ENCODE measurements at places on chromosomes 16 and 17.

- DNase-seq, result no peak
Observed at GRCh38 chr17:795276-795675, 13.1 kb downstream of the MRM3 start.

GRCh38 chr16:69286941-69287713 lies 24.0 kb upstream of the VPS4A start:
- DNase-seq, result peak; percentile 72

DNA sequence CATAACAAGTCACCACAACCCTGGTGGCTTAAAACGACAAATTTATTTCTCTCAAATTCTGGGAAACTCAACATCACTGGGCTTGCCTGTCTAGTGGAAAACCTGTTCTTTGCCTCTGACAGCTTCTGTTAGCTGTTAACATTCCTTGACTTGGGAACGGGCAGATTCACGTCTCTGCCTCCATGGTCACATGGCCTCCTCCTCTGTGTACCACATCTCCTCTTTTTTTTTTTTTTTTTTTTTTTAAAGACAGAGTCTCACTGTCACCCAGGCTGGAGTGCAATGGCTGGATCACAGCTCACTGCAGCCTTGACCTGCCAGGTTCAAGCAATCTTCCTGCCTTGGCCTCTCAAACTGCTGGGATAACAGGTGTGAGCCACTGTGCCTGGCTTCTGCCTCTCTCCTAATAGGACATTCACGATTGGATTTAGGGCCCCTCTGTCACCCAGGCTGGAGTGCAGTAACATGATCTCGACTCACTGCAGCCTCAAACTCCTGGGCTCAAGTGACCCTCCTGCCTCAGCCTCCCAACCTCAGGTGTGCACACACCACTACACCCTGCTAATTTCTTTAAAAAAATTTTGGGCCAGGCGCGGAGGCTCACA lies 11.7 kb upstream of the LLGL1 start:
- no peak for DNase-seq

DNA sequence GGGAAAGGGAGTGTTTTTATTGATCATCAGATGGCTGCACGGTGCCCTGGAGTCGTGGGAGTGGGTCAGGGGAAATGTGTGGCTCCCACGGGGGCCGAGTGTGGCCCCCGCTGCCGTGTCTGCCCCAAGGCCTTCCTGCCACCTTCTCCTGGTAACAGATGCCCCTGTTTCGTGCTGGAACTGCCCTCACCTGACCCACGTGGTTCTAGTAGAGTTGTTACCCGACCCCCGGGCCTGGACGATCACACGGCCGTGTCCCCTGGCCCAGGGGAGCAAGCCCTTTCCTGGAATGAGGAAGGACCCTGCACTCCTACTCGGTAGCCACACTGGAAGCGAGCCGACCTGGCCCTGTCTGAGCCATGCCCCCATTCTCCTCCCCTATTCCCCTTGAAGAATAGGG lies 37.6 kb downstream of the ACTG1 start:
- no peak for DNase-seq

- DNase-seq, result no peak
Observed at GRCh38 chr16:84605339-84605848, 12.5 kb downstream of the COTL1 start.

DNA sequence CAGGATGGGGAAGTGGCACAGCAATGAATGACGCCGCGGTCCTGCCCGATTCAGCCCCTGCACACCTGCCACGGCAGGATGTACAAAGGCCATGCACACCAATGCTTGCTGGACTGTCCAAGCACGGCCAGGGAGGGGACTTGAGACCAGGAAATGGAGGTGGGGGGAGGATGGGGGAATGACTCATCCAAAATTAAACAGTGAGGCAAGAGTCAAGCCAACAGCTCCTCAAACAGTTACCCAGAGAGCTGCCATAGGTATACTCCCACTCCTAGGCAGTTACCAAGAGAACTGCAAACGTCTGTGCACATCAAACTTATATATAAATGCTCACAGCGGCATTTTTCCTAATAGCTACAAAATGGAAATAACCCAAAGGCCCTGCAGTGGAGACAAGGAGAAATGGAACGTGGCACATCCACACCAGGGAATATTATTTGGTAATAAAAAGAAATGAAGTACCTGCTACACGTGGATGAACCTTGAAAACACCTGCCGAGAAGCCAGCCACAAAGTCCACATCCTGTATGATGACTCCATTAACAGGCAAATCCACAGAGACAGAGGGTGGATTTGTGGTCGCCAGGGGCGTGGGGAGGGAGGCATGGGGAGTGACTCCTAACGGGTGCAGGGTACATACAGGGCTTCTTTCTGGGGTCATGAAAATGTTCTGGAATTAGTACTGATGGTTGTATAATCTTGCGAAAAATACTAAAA lies 54.1 kb downstream of the VAC14 start:
- DNase-seq, result peak; percentile 61

- no peak for DNase-seq
Observed at GRCh38 chr16:30382111-30382881, at the start of gene SEPTIN1. Gene SEPTIN1, minus strand, starts transcription at chr16:30382561. Its CDS starts 19 bp downstream, at chr16:30382542.

- DNase-seq, result no peak
Observed at GRCh38 chr16:87575027-87575804, 27.1 kb upstream of the JPH3 start.

- peak; percentile 8 for DNase-seq
Observed at GRCh38 chr17:18129041-18129502, 20.5 kb downstream of the MYO15A start.

GRCh38 chr17:55463600-55463999 lies 42.0 kb upstream of the MMD start:
- DNase-seq, result no peak

DNA sequence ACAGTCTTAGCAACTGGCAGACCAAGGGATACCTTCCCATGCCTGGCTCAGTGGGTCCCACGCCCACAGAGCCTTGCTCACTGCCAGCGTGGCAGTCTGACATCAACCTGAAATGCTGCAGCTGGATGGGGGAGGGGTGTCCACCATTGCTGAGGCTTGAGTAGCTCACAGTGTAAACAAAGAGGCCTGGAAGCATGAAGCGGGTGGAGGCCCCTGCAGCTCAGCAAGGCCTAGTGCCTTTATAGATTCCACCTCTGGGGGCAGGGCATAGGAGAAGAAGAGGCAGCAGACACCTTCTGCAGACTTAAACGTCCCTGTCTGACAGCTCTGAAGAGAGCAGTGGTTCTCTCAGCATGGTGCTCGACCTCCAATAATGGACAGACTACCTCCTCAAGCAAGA lies 263.2 kb downstream of the KIF2B start:
- no peak for DNase-seq

DNA sequence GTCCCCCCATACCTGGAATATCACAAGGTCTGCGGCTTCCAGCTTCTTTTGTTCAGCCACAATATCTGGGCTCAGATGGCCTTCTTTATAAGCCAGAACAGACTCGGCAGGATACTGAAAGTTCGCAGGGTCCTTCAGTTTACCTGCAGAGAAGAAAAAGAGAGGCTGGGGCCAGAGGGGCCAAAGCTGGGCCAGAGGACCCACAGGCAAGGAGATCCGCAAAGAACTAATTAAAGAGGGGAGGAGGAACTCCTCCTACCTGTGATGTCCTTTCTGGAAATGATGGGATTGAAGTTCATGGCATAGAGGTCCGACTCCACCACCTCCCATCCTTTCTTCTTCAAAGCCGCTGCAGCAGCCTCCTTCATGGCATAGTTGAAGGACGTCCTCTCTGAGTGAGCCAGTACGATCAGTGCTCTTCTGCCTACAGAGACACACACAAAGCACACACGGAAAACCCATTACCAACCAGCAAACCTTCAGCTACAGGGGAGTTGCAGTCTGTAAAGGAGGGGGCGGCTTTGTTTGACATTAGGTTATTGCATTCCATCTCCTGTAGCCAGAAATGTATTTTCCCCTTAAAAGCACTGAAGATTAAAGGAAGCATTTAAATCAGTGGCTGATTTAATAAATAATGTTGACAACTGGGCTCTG lies 8.1 kb downstream of the NQO1 start:
- no peak for DNase-seq

DNA sequence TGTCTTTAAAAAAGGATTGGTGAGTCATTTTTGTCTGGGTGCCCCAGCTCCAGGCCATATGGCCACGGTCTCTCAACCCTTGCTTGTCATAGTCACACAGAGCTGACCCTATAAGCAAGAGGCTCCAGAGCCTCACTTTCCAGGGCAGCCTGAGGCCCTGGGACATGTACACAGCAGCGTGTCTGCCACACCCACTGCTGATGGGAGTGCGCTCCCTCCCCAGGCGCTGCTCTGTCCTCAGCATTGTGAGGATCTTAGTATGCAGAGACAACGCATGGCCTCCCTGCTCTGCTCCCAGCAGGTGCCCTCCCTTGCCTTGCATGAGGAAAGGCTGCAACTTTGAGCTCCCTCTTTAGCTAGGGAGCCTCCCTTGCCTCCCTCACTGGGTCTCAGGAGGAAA lies 80.8 kb upstream of the CRHR1 start:
- no peak for DNase-seq

DNA sequence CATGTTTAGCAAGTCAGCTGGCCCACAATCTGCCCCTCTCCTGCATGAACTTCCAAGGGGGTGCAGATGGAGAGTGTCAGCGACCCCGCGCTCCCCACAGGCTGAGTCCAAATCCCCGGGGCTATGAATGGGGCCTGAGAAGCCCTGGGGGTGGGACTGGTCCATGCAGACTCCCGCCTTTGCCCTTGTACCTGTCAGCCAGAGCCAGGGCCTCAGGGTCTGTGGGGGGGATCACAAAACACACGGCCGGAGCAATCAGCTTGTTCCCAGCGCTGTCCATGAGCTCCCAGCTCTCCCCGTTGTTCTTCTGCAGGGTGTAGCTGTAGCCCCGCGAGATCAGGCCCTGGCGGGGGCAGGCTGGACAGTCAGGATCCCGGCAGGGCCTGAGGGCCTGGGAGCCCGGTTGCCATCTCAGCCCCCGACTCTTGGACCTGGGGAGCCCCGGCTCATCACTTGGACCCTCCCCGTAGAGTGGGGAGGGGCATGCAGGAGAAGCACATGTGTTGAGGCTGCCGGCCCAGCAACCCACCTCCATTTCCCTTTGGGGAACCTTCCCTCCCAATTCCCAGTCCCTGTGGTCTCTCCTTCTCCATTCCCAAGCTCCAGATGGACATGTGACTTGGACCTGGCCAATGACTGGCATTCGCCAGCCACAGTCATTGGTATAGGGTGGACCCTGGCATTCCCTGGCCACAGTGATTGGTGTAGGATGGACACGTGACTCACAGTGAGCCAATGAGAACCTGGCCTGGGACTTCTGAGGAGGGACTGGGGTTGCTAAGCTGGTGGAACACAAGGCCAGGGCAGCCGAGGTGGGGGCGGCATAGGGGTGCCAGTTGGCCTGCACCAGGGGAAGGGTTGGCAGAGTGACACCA lies 42.4 kb downstream of the PPL start:
- DNase-seq, result no peak

DNA sequence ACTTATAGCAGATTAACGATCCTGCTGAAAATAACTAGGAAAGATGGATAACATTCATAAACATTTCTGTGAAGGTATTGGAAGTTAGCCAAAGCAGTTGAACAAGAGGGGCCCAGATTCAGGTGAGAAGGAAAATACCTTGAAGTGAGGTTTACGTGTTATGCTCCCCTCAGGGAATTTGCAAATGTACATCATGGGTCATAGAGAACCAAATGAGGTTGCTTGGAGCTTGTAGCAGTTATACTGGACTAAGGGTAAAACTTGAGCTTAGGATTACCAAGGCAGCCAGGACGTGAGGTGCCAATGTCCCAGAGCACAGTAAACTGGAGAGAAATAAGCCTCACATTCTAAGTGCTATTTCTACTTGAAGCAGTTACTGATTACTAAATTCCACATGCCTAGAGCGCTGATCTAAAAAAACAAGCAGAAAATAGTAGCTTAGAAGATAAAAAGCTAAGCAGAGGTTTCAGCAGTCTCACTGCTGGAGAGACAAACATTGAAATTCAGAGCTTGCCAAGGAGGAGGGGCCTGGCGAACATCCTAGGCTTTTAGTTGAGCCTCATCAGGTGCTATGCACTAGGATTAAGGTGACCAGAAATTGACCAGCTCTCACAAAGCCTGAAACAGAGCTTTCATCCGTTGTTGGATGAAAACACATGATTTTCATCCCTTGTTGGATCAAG lies 136.7 kb upstream of the FAM20A start:
- no peak for DNase-seq

- peak; percentile 96 for DNase-seq
Observed at GRCh38 chr17:8138672-8139371, 13.4 kb downstream of the PER1 start.

DNA sequence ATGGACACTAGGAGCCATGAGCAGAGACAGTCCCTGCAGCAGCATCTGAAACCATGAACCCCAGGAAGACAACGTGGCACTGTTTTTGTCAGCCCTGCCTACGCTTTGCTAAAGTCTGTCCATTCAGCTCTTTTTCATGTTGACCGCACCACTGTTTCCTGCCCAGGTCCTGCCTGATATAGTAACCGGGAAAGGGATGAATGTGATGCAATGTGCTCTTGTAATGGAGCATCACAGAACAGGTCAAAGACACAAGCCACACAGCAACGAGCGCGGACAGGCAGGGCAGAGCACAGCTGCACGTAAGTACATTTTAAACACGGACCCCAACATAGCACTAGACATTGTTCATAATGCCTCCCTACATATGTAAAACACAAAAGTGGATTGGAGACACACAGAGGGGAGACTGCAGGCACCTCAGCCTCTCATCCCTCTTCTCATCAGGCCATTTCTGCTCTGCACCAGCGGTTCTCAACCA lies 16.9 kb upstream of the TNFRSF13B start:
- DNase-seq, result no peak

DNA sequence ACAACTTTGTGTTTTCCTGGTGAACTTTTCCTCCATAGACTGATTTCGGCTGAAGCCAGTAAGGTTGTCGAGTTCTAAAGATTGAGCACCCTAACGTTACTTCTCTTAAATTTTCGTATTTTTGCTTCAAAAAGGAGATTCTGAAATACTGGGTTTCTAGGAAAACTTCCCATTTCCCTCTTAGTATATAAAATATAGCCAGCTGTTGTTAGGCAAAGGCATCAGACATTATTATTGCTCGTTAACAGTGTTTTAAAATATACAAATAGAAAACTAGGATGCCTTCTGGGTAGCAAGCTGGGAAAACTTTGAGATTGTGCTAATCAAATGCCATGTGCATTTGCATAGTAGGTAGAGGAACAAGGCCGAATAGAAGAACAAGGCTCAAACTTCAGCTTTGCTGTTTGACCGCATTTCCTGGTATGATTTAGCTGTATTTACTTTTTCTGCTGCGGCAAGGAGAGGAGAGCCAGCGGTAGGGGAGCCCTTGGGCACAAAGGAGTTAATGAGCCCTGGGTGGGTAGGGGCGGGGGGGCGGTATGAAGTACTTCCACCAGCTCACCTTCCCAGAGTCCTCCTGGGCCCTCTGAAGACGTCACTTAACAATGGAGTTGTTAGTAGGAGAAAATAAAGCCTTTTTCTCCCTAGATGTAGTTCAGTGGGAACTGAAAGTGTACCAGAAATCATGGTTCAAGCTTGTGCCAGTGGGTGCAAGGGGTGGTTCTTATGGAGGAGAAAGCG lies 151.9 kb downstream of the MSI2 start:
- peak; percentile 29 for DNase-seq

GRCh38 chr16:3029491-3030221 lies 5.8 kb downstream of the THOC6 start:
- DNase-seq, result no peak
